GM04504 (cell line): ENCODE measurements at places on chromosomes 13 and 19.

DNA sequence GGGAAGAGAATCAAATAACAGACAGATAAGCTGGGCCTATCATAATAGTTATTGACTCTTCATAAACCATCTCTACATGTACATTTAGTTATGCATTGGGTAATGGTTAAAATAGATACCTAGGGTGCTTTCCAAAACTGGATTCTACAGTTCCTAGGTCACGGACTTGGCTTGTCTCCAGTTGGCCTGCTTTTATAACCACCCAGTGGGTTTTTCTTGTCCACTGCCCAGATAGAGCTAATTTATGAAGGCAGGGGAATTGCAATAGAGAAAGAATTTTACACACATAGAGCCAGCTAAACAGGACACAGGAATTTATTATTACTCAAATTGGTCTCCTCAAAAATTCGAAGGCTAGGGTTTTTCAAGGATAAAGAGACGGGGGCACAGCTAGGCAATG lies 97.3 kb downstream of the FAM216B start:
- DNase-seq: no peak

DNA sequence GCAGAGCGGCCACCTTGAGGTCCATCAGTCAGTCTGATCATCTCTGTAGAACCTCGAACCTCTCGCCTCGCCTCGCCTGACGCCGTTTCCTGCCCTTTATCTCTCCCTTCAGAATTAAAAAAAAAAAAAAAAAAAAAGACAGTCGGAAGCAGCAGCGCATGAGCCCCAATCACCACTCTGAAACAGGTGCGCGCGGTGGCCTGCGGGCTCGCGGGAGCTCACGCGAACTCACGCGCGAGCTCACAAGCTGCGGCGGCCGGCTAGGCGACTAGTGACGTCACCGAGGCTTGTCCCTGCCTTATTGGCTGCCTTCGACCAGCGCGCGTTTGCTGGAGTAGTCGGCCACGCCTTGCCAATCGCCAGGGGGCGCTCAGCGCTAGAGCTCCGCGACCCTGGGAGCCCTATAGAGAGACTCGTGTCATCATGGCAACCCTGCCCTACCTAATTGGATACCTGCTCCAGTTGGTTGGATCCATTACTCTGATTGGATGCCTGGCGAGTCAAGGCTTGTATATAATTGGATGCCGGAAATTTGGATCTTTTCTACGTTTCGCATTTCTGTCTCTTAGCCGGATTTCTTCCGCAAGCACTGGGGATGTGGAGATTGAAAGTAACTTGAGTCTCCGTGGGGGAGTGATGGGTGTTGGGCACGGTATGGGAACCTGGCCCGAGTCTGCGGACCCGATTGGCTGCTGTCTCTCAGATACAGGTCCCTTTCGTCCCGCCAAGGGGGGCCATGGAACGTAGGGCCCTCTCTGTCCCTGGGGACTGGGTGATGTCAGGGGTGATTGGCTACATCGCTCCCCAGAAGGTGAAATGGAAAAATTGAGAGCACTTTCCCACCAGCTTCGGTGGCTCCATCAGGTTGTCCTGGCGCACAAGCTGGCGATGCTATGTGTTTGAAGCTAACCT lies 31.6 kb downstream of the SYT3 start:
- DNase-seq: peak; percentile 6

DNA sequence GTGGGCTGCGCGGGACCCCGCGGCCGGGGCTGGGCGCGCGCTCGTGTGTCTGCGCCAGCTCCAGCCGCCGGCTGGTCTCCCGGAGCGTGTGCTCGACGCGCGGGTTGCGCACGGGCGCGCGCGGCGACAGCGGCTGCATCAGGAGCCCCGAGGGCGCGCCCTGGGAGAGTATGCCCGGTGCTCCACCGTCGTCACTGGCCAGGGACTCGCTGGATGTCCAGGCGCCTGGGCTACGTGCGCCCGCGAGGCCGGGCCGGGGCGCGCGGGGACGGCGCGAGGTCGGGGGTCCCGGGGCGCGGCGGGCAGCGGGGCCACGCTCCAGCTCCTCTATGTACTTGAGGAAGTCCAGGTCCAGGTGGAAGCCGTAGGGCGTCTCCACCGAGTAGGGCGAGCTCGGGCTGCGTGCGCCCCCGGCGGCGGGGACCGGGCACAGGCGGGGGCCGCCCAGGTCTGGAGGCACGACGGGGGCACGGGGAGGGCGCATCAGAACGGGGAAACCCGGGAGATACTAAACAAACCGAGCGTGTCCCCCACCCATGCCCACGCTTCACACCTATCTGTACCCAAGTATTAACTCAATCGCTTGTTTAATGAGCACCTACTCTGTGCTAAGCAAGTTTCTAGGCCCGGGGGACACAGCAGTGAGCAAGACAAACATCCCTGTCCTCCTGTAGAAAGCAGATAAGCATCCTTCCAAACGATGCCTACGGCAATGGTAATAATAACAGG lies 7.6 kb downstream of the KANK3 start:
- DNase-seq: no peak

DNA sequence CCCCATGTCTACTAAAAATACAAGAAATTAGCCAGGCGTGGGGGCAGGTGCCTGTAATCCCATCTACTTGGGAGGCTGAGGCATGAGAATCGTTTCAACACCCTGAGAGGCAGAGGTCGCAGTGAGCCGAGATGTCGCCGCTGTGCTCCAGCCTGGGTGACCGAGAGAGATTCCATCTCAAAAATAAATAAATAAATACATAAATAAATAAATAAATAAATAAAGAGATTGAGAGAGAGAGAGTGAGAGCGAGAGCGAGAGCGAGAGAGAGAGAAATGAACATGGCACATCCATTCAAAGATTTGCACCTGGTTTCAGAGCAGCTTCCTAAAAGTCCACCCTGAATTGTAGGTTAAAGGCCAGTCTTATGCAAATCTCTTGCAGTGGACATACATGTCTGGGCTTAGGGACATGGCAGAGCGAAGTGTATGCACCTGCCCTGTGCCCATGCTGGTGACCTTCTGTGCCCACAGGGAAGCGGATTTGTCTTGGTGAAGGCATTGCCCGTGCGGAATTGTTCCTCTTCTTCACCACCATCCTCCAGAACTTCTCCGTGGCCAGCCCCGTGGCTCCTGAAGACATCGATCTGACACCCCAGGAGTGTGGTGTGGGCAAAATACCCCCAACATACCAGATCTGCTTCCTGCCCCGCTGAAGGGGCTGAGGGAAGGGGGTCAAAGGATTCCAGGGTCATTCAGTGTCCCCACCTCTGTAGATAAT lies 42.3 kb upstream of the CYP2B6 start:
- DNase-seq: no peak

DNA sequence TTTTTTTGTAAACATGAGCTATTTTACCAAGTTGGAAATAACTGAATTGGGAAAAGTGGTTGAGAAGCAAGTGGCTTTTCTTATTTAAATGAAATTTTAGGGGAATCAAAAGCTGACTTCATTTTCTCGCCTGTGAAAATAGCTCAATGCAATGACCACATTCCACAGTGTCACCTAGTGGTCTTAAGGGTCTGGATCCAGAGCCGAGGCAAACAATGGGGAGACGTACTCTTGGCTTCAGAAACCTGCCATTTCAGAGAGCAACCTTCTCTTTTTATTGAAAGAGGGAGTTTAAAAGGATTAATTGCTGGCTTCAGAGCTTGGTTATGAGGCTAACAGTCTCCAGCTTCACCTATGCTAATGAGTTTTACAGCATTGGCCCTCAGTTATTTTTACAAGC lies 39.7 kb upstream of the RXFP2 start:
- no peak for DNase-seq
